Stimulated activated CD8-positive, alpha-beta memory T cell treated with anti-CD3 and anti-CD28 coated beads, Interleukin-2, amount 100 ng/mL, for 48 hours (primary cell): ENCODE measurements at places on chromosomes 16 and 17.

DNA sequence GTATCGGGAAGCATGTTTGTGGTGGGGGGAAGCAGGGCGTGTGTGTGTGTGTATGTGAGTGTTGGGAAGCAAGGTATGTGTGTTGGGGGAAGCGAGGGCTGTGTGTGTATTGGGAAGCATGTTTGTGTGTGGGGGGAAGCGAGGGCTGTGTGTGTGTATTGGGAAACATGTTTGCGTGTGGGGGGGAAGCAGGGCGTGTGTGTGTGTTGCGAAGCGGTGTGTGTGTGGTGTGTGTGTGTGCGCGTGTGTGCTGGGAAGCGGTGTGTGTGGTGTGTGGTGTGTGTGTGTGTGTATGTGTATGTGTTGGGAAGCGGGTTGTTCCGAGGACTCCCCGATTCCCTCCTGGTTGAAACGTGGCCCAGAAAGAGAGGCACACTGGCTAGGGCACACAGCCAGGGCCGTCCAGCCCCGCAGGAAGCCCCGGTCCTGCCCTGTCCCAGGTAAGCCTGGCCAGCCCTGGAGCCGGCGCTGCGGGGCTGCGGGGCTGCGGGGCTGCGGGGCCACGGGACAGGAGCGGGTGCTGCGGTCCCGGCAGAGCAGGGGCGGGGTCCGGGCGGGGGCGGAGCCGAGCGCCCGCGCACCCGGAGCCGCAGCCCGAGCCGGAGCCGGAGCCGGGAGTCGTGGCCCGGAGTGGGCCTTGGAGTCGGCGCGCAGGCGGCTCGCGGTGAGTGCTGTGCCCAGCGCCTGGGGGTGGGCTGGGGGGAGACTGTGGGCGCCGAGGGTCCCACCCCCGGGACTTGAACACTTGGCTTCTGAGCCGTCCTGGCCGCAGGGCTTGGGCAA is at the start of gene NOD2:
Gene NOD2, plus strand, starts transcription at position 608 of the 783 bp plus-strand sequence. CDS start 5,890 bp downstream, outside the sequence.
- DNase-seq: no peak

GRCh38 chr16:48446534-48446920 is 61.3 kb upstream of the SIAH1 start:
- no peak for DNase-seq

DNA sequence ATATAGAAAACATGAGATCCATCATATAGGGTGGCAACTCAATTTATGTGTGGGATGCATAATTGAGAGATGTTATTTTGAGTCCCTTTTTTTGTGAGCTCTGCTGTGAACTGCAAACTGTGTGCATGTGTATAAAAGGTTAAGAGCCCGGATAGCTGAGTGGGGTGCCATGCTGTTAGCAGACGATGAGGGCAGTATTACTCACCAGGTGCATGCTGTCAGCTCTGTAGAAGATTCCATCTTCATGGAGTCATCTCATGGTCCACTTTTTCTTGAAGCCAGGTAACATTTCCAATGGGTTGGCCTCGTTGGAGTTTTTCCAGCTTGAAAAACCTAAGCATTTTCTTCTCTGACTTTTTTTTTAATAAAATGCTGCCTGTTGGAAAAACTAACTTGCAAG is 43.0 kb upstream of the RHBDL3 start:
- DNase-seq: no peak

DNA sequence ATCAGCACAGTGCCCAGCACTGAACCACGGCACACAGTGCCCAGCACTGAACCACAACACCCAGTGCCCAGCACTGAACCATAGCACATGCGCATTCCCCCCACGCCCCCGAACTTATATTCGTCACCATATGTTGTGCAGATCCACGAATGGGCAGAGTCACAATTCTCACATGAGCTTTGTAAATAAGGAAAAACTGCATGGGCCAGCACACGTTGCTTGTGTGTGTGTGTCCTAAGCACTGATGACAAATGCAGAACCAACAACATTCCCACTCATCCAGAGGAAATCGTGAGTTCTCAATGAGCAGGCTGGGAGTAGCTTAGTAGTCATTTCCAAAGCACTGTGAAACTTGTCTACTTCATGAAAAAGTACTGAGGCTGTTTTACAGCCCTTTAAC is 70.0 kb downstream of the ADCY9 start:
- DNase-seq: no peak

DNA sequence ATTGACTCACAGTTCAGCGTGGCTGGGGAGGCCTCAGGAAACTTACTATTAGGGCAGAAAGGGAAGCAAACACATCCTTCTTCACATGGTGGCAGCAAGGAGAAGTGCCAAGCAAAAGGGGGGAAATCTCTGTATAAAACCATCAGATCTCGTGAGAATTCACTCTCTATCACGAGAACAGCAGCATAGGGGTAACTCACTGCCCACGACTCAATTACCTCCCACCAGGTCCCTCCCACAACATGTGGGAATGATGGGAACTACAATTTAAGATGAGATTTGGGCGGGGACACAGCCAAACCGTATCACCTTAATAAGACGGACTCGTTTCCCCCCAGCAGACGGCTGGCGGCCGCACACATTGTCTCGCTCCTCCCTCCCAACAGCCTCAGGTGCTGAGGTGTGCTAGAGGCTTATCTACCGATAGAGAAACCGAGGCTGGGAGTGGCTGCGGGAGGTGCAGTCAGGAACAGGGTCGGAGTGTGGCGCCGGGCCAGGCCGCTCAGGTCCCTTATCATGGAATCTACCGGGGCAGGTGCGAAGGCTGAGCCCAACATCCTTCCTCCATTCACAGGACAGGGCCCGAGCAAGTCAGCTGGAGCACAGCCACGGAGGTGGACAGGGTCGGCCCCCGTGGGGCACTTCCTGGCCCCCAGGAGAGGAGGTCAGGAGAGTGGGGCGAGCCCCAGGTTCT is 4.9 kb upstream of the ZG16B start:
- no peak for DNase-seq

- no peak for DNase-seq
These were observed 1.3 kb downstream of the HIGD1B start for GRCh38 chr17:44848961-44849489.

- DNase-seq: no peak
These were observed 43.4 kb downstream of the NEUROD2 start for GRCh38 chr17:39564211-39564848.

GRCh38 chr16:50146479-50147435 is 6.3 kb upstream of the TENT4B start:
- no peak for DNase-seq

- DNase-seq: no peak
These were observed 313.3 kb upstream of the XYLT1 start for GRCh38 chr16:17784073-17784472.
